Mesenchymal stem cell (in vitro differentiated cells and primary cell): ENCODE measurements at places on chromosomes 11 and 22.

DNA sequence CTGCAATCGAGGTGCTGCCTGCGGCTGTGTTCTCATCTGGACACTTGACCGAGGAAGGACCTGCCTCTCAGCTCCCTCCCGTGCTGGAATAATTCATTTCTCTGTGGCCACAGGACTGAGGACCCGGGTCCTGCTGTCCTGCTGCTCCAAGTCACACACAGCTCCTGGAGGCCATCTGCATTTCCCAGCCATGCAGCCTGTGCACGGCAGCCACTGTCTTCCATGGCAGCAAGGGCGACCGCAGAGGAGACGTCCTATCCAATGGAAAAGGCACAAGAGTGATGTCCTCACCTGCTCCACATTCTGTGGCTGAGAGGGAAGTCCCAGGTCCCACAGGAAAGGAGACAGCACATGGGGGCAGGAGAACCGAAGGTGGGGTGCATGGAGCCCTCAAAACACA, 495.8 kb downstream of the BRD1 start:
- DNase-seq: no peak

DNA sequence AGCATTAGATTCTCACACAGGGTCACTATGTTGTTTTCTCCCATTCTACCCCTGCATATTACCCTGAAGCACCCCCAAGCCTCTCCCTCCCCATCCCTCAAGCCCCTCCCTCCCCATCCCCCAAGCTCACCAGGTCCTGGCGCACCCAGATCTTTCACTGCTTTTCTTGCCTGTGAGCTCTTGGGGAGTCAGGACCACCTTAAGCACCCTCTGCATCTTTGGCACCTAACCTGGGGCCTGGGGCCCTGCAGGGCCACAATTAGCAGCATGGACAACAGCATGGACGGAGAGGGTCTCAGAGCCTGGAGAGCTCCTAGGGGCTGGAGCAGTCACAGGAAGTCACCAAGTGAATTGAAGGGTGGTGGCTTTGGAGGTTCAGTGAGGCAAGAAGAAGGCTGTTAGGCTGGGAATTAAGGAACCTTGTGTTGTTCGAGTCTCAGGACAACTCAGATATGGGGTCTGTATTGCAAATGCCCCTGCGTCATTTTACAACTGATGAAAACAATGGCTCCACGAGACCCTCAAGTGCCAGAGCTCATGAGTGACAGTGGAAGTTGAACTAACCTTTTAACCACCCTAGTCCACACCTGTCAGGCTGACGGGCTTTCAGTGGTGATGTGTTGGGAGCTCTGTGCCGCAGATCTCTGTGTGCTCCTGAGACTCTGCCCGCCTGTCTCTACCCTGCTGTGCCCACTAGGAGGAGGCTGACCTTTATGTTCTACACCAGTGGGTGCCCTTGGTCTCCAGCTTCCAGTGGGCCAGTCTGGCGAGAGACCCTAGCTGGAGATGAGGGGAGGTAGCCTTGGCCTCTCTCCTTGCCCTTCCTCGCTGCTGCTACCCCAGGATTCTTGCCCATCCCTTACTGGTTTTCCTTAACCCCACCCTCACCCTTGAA, 111.3 kb upstream of the OR4B1 start:
- DNase-seq: no peak

DNA sequence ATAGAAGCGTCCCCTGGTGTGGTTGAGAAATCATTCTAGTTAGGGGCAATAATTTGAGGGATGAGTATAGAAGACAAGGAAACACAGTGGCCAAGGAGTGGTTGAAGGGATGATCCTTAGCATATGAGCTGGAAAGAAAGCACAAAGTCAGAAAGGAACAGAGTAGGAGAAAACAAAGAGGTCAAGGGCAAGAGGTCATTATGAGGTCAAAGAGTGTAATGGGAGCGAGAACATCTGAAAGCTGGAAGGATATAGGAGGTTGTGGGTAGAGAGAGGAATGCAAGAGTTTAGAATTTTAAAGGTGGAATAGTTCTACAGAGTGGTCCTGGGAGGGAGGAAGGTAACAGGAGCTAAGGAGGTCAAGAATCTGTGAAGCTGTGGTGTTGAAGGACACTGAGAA, 2.0 kb downstream of the DCHS1 start:
- DNase-seq: no peak

DNA sequence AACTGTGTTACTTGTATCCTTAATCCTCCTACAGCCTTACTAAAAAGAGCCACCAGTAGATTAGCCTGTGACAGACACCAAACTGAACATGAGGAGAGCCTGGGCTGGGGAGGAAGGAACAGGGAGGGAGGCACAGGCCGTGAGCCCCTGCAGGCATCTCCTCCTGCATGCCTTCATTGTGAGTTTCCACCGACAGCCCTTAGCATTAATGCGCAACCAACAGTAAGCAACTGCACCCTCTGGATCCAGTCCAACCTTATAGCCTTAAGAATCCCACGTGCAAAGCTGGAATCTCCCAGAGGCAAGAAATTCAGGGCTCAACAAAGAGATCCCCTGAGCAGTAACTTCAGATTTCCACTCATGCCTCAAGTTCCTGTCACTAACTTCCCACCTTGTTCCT, 84.6 kb downstream of the ETS1 start:
- peak; percentile 97 for DNase-seq

DNA sequence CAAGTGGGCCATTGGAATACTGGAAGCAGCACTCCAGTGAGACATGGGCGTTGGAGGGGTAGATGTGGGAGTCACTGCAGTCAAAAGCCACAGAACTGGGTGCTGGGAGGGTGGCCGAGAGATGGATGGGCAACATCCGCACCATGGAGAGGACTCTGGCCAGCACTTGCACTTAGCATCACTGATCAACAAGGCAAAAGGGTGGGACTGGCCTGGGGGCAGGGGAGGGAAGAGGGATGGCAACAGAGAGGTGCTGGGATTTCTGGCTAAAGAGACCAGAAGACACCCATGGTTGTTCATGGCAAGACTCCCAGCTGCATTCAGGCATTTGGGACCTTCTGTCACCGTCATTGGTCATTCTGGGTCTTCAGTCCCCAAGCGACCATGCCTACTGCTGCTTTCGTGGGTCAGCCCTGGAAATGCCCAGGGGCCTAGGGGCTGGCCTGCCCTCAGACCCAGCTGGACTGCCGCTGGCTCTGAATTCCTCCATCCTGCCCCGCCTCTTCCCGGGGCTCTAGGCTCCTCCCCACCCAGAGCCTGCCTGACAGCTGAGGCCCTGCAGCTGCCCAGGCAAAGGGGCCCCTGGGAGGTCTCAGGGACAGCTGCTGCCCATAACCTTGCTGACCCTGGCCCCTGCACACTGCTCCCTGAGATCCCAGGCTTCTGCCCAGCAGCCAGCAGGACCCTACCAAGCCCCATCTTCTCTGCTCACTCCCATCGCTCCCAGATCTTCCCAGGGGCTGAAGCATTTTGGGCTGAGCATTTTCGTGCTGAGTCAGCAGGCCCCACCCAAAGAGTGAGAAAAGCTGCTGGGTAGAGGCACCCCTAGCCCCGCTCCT, 13.0 kb upstream of the CDC42EP2 start:
- DNase-seq: peak; percentile 76

GRCh38 chr11:1178906-1179305, 21.2 kb downstream of the MUC5AC start:
- DNase-seq: no peak

- DNase-seq: peak; percentile 52
Measured at GRCh38 chr22:43151251-43152002, at the start of gene TSPO. Gene TSPO, plus strand, starts transcription at chr22:43151559. Its CDS starts 7,680 bp downstream, at chr22:43159239.

- DNase-seq: no peak
Measured at GRCh38 chr11:131418189-131418588, 47.8 kb downstream of the NTM start.

DNA sequence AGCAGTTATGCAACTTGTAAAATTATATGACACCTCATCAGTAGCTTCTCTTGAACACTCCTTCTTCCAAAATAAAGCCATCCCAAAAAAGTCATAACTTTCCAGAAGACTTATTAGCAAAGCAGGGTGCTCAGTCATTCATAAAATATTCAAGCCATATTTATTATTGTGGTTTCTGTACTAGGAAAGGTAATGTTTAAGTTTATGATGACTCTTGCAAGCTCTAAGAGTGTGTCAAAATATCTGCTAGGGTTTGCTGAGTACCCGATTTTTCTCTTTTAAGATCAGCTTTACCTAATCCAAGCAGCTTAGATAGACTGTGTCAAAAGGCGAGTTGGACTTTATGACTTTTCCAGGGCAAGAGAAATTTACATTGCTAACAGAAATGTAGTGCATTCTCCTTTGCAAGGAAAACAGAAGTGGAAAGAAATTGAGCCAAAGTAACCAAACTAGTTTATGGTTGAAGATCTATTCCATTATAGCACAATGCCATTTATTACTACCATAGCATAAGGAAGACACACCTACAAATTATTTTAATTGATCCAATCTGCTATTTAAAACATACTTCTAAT, 98.0 kb upstream of the SOX6 start:
- no peak for DNase-seq

DNA sequence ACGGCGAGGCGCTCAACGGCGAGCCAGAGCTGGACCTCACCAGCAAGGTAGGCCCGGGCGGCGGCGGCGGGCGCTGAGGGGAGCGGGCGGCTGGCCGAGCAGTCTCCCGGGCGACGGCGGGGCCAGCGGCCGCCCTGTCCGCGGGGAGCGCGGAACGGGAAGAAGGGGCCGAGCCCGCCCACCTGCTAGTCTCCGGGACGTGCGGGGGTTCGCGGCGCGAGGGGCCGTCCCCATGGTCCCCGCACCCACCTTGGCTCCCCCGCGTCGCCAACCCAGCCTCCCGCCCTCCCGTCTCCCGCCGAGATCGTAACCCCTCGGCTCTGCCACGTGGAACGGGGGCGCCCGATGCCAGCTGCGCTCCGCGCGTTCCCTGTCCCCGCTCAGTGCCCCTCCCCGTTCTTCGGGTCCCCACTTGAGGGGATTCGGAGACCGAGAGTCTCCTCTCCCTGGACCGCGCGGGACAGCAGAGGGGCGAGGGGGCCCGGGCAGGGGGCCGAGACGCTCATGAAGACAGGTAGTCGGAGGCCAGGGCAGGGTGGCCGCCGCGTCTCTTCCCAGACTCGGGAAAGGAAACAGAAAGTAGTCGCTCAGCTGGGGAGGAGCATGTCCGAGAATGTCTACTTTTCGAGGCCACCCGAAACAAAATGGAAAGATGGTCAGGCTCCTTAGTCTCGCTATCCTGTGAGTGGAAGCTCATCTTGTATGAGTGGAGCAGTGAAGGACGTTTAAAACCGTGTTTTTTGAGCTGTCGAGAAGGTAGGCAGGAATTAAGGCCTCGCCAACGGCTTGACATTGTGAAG, 557 bp downstream of the GTPBP1 start:
- DNase-seq: peak; percentile 71

GRCh38 chr11:95067841-95068219, 1.1 kb downstream of the SRSF8 start:
- no peak for DNase-seq

GRCh38 chr11:114064216-114064615, 4.7 kb downstream of the ZBTB16 start:
- no peak for DNase-seq

DNA sequence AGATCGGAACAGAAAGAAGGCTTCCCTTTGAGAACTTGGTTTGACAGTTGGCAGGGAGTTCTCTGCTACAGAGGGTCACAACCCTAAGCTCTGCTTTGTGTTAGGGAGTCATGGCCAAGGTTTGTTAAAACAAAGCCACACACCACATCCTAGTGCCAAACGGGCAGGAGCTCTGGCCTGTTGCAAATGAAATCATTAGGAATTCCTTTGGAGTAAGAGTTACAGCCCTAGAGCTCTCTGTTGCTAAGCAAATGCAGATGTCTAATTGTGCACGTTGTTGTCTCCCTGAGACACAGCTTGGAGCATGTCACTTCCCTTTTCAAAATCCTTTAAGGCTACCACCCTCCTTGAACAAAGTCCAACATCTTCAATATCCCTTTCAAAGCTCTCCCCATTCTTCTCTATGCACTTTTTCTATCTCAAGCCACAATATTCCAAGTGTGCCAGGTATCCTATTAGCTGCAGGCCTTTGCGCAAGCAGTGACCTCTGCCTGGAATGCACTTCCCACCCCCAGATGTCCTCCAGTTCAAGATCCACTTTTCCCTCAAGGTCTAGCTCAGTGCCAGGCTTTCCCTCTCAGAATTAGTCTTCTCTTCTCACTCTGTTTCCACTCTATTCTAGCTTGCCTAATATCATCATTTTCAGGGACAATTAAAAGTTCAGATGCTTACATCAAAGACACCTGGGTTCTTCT, 253.7 kb upstream of the POU2AF2 start:
- peak; percentile 10 for DNase-seq

DNA sequence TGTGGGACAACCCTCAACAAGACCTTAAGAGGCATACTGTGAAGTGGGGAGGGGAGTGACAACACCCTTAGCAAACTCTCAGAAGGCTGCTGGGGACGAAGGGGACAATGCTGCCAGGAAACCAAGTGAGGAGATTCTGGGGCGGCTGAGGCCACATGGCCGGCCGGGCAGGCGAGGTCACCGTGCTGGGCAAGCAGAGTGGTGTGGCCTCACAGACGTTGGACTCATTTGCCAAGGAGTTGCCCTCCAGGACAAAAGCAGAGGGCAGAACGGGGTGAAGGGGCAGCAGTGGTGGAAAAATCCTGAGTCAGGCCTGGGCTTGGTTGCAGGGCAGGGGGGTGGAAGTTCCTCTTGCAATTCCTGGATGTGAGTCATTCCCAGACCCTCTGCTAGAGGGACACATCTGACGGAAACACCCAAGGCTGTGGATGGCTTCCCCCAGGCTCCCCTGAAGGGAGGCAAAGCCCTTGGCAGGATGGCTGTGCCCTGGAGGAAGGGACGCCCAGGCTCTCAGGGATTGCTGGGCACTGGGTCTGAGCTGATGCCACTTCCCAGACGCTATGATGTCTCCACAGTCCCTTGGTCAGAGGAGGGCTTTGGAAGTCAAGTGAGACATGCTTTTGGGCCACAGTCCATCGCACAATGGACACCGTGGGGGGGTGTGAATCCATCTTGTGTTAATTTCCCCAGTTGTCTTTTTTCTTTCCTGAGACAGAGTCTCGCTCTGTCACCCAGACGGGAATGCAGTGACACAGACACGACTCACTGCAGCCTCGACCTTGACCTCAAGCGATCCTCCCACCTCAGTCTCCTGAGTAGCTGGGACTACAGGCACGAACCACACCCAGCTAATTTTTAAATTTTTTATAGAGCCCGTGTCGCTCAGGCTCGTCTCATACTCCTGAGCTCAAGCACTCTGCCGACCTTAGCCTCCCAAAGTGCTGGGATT, 16.2 kb upstream of the SHANK3 start:
- peak; percentile 76 for DNase-seq

DNA sequence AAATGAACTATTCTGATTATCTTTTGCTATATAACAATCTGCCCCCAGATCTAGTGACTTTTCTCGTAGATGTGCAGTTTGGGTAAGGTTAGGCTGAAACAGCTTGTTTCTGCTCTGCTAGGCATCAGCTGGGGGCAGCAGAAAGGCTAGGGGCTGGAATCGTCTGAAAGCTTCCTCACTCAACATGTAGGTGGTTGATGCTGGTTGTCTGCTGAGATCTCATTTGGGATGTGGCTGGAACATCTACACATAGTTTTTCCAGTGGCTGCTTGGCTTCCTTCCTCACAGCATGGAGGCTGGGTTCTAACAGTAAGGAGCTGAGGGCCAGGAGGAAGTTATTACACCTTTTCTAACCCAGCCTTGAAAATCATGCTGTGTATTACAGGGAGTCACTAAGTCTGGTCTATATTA, 30.2 kb downstream of the USP47 start:
- DNase-seq: no peak

- DNase-seq: peak; percentile 84
Measured at GRCh38 chr22:19958083-19959042, 16.7 kb upstream of the TXNRD2 start.
